ENCODE measurements at places on chromosomes 16 and 17.

GRCh38 chr17:44272954-44273353 lies 5.0 kb upstream of the SLC4A1 start:
- no peak for DNase-seq

DNA sequence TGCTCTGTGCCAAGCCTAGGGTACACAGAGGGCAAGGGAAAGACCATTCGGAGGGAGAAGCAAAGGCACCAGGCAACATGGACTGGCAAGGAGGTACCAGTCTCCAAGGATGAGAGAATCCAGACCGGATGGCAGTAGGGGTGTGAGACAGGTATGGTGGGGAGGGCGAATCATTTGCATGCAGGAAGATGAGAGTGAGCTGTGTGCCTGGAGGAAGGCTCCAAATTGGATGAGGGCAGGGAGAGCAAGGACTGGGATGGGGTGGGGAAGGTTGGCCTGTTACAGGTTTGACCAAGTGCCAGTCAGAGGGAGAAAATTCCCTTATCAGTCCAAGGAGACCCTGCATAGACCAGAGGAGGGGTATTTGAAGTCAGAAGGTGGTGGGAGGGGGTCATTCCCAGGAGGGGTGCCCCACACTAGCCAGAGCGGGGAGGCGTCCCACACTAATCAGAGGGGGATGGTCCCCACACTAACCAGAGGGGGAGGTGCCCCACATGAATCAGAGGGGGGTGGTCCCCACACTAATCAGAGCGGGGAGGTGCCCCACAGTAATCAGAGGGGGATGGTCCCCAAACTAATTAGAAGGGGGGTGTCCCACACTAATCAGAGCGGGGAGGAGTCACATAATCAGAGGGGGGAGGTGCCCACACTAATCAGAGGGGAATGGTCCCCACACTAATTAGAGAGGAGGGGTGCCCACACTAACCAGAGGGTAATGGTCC lies 737 bp downstream of the CANT1 start:
- no peak for DNase-seq

DNA sequence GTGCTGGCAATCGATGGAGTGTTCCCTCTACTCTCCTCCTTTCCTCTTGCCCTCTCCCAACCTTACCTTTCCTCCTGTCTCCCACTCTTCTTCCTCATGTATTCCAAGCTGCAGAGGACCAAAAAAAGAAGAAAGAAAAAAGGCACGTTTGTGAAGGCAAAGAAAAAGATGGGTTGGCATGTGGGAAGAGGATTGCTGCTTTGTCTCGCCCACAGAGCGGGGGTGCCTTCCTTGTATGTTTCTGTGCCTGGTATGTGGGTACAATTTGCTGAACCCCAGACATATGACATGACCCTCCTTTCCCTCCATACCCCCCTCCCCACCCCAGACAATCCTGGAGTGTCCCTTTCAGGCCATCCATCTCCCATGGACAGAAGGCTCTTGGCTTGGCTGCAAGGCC lies 13.1 kb upstream of the CTCF start:
- DNase-seq, result no peak

DNA sequence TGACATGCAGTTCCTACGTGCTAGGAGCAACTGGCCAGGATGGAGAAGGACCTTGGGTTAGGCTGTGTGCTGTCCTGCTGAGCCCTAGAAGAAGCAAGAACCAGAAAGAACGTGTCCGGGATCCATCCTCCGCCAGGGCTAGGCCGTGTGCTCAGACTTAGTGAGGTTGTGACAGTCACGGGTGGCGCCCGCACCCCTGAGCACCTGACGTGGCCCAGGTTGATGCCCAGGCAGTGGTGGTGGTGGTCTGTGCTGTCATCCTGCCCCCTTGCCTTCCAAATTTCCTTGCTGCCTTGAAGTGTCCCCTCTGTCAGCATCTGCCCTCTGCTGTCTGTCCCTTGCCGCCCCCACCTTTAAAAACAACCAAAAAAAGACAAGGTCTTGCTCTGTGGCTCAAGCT lies 4.2 kb upstream of the GSE1 start:
- DNase-seq, result no peak

GRCh38 chr16:85364323-85365040 lies 248.6 kb upstream of the GSE1 start:
- no peak for DNase-seq

DNA sequence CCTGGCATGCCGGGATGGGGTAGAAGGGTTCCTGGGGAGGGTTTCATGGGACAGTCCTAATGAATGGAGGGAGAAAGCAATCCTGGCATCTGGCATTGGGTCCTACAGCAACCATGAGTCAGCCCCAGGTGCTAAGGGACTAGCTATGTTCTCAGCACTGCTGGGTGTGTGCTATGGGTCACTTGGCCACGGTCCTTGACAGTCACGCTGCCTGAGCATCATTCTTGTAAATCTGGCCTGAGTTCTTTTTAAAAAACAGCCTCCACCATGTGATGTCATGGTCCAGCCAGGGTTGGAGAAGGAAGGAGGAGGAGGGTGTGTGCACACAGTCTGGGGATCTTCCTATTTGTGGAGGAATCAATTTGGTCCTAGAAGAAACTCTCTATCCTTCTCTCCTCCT lies 6.2 kb upstream of the RAMP2 start:
- no peak for DNase-seq

DNA sequence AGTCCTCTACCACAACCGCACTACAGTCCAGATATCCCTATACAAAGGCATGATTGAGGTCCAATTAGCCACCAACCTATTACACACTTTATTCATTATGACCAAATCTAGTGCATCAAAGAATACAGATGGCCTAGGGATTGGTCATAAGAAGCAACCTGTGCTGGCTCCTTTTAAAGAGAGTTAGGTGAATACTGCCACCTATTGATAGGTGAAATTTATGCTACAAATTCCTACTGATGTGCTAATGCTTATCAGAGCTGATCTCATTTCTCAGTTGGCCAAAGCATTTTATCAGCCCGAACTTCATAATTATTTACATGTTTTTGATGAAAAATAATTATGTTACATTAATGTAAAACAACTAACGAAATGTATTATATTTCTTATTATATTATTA lies 166.3 kb downstream of the ANKFN1 start:
- no peak for DNase-seq

GRCh38 chr17:28684963-28685362 lies 23.0 kb downstream of the SUPT6H start:
- DNase-seq, result no peak

- no peak for DNase-seq
Observed at GRCh38 chr17:40648384-40648968, 858 bp upstream of the SMARCE1 start.

GRCh38 chr16:75306099-75306762 lies 54.8 kb upstream of the BCAR1 start:
- no peak for DNase-seq

DNA sequence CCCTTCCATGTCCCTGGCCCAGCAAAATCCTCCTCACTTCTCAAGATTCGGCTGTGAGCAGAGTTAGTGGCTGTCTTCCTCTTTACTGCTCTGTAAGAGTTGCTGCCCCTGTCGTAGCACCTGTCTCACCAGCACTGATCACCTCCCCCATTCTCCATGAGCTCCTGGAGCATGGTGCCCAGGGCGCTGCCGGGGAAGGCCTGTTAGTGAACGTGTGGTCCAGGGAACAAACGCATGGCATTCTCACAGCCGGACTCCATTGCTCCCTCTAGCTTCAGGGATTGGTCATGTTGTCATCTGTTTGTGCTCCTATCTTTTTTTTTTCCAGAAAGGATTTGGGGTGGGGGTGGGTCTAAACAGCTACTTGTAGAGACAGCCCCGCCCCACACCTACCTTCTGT lies 141.2 kb downstream of the CMIP start:
- DNase-seq, result no peak

- DNase-seq, result no peak
Observed at GRCh38 chr17:77482375-77483127, 341.8 kb downstream of the SEC14L1 start.

- no peak for DNase-seq
Observed at GRCh38 chr16:11196286-11196828, 59.6 kb downstream of the SOCS1 start.

DNA sequence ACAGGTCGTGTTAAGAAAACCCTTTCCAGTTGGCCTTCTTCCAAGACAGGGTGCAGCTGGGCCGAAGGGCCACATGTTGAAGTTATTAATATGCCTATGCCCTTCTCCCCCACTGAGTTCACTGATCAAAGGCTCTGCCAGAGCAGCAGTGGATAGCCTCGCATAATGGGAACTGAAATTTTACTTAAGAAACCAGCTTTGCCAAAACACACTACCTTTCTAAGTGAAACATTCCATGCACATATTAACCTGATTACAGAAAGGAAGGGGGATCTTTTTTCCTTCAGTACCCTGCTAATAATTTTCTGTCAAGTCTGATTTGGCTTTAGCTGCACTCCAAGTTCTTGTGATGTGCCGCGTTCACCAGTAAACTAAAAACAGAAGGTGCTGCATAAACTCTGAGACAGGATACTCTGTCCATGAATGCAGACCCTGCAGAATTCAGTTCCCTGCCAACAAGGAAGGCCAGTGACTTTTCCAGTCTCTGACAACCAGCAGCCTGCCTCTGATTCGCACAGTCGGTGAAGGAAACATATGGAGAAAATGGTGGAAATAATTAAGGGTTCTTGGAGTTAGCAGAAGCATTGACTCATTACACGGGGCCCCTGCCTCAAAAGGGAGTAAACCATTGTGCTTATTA lies 283.8 kb downstream of the ZFHX3 start:
- DNase-seq, result no peak

DNA sequence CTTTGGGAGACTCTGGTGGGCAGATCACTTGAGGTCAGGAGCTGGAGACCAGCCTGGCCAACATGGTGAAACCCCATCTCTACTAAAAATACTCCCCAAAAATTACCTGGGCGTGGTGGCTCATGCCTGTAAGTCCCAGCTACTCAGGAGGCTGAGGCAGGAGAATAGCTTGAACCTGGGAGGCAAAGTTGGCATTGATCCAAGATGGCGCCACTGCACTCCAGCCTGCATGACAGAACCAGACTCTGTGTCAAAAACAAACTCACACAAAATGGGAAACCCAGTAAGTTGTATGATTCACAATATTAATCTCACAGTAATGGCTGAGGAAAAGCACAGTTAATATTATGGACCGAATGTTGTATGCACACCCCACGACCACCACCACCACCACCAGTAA lies 24.3 kb downstream of the WSB1 start:
- no peak for DNase-seq

DNA sequence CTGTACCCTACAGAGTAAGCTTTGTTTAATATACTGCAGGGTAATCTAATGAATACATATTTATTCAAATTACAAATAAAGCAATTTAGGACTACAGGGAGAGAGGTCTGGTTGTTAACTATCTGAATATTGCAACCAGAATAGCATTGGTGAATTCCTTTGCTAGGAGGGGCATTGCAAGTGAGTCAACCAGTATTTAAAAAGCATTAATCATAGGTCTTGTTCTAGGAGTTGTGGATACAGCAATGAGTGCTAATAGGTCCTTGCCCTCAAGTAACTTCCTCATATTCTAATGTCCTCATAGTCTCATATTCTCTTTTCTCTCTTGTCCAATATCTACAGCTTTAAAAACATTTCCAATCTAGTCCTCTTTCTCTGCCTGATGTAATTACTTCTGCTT lies 531.4 kb downstream of the CDH11 start:
- no peak for DNase-seq

GRCh38 chr16:57013229-57013628 lies 23.9 kb downstream of the NLRC5 start:
- no peak for DNase-seq

DNA sequence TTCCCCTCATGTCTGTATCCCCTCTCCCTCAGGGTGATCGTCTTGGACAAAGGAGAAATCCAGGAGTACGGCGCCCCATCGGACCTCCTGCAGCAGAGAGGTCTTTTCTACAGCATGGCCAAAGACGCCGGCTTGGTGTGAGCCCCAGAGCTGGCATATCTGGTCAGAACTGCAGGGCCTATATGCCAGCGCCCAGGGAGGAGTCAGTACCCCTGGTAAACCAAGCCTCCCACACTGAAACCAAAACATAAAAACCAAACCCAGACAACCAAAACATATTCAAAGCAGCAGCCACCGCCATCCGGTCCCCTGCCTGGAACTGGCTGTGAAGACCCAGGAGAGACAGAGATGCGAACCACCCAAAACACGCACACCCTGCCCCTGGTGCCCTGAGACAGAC lies 82.2 kb downstream of the ABCC6 start:
- DNase-seq, result no peak

DNA sequence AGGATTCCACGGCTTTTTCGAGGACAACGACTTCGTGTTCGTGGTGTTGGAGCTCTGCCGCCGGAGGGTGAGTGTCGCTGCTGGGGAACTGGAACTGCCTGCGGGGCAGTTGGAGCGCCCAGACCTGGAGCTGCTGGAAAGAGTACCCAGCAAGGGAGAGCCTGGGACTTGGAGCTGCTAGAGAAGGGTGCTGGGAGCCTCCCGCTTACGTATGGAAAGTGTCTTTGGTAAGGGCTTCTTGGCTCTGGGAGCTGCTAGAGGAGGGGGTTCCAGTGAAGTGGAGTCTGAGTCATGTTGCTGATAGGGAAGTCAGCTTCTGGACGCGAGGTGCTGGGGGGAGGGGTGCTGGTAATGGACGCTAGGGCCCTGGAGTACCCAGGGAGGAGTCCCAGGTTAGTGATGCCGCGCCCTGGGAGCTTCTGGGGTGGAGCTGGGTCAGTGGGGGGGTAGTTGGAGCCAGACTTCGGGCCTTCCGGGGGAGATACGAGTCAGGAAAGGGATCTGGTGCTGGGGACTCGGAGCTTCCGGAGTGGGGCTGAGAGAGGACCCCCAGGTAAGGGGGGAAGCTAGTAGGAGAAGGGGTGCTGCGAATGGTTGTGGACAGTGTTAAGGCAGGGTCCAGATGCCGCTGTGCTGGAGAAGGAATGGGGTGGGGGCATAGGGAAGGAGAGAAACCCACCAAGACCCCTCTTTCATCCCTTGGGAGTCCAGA lies 741 bp downstream of the PLK1 start:
- DNase-seq, result no peak

- DNase-seq, result no peak
Observed at GRCh38 chr16:67718668-67719047, 458 bp downstream of the GFOD2 start.

DNA sequence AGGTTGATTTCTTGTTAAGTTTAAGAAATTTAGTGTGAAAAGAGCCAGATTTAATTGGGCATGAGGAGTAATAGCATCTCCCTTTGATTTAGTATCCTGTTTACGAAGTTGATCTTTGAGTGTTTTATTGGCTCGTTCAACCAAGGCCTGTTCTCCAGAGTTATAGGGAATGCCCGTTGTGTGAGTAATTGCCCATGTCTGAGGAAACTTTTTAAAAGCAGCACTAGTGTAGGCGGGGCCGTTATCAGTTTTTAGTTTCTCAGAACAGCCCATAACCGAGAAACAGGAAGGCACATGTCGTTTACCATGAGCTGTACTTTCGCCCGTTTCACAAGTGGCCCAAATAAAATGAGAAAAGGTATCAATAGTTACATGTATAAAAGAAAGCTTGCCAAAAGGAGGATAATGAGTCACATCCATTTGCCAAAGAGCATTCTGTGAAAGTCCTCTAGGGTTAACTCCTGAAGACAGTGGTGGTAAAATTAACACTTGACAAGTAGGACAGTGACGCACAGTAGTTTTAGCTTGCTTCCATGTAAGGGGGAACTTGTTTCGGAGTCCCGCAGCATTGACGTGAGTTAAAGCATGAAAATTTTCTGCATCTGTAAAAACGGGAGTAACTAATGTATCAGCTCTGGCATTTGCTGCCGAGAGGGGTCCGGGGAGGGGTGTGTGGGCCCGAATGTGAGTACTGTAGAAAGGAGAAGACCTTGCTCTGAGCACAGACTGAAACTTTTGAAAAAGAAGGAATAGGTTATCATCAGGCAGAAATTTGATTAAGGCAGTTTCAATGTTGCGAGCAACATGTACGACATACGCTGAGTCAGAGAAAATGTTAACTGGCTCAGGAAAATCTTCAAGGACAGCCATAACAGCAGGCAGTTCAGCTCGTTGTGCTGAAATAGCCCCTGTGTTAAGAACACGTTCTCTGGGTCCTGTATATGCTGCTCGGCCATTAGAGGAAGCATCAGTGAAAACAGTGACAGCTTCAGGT lies 18.5 kb upstream of the KCTD5 start:
- no peak for DNase-seq
